ENCODE measurements at places on chromosomes 1 and 21.

DNA sequence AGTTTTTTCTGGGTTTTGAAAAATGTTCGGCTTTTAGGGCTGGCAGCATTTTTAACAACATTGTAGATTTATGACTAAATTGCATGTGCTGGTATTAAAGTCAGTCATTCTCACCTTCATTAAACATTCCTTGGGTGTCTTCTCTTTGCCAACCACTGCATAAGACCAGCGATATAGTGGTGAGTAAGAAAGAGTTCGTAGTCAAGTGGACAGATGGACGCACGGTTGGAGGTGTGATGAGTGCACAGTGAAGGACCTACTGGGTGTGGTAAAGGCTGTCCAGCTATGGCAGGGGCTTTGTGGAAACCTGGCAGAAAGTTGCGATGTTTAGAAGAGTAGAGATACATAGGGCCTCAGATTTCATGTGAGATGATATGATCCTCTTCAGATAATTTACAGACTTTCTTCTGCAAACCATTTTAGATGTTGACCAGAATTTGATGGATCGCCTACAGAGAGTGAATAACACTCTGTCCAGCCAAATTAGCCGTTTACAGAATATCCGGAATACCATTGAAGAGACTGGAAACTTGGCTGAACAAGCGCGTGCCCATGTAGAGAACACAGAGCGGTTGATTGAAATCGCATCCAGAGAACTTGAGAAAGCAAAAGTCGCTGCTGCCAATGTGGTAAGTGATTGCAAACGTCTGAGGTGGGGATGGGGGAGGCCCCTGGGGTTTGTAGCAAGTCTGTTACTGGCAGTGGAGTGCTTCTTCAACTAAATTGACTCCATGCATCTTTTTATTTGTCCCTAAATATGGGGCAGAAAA lies 56.0 kb upstream of the LAMC2 start:
- no peak for DNase-seq

DNA sequence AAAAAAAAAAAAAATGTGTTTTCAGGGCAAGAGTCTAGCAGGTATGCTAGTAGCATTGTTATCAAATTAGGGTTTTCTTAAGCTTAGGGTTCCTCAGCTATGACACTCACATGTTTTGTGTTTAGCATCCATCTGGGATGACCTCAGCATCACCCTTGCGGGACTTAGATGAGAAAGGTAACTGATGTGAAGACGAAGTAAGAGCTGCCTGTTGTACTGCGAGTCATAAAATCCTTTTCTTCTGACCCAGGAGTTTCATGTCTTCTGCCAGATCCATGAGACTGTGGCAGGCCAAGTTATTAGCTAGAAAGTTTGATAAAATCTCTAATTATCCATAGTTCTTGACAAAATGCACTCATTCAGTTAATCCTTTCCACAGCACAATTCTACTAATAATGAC lies 1251.1 kb downstream of the AMY1C start:
- no peak for DNase-seq

- no peak for DNase-seq
Observed at GRCh38 chr1:21871943-21872342, 59.9 kb downstream of the LDLRAD2 start.

DNA sequence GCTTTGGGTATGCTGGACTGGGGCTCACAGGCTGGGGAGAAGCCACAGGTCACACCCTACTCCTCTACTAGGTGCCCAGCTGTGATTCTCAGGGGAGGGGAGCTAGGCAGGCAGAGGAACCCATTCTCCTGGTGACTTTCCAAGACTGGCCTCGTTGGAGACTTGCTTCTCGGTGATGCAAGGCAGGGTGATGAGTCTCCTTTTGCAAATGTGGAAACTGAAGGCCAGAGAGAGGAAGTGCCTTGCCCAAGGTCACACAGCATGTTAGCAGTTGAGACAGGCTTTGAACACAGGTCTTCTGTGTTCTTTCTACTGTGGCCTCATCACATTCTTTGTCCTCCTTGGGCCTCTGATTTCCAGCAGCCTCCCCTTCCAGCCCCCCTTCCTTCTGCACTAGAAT lies 20.5 kb upstream of the C1QA start:
- no peak for DNase-seq

DNA sequence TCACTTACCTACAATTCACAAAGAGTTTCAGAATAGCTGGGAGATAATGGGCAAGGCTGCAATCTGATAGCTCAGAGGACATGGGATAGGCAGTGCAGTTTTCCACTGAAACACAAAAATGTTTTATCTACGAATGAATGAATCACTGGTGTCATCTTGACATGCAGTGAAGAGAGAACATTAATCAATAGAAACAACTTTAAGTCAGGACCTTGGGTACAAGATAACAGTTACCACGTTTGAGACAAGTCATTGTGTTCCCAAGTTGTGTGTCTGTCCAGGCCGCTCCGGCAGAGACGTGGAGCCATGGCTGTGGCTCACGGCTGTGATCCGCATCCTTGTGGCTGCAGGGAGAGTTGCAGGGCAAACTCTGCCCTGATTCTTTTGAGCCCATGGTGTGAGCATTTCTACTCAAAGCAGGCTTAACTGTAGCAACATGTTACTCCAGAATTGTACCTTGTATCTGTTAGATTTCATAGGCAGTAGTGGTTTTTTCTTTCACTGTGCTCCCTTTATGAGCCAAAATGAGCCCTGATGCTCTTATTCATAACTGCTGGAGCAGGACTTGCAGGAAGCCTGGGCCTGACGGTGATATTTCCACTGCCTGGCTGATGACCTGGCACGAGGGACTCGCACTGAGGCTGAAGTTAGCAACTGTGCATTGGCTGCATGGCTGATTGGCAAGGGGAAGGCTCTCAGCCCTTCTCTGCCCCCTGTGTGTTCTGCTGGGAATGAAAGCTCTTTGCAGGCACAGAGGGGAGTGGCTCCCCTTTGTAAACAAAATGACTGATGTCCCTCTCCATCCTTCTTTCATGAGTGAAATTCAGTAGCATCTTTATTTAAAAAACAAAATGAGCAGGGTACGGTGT lies 465.2 kb downstream of the AJAP1 start:
- DNase-seq = no peak

GRCh38 chr1:46401154-46401913 lies 7.2 kb downstream of the FAAH start:
- DNase-seq = no peak

GRCh38 chr1:244801246-244801645 lies 34.2 kb upstream of the COX20 start:
- DNase-seq = peak; percentile 63

- DNase-seq = no peak
Observed at GRCh38 chr1:11594222-11594621, 60.0 kb downstream of the FBXO2 start.

GRCh38 chr1:33719771-33720670 lies 143.9 kb upstream of the HMGB4 start:
- no peak for DNase-seq

- no peak for DNase-seq
Observed at GRCh38 chr1:243731301-243731891, 118.6 kb downstream of the AKT3 start.

GRCh38 chr1:199696225-199696624 lies 331.3 kb upstream of the NR5A2 start:
- DNase-seq = no peak

GRCh38 chr1:197825541-197825940 lies 50.3 kb upstream of the DENND1B start:
- DNase-seq = no peak

GRCh38 chr1:73066866-73067265 lies 784.5 kb upstream of the NEGR1 start:
- DNase-seq = no peak

DNA sequence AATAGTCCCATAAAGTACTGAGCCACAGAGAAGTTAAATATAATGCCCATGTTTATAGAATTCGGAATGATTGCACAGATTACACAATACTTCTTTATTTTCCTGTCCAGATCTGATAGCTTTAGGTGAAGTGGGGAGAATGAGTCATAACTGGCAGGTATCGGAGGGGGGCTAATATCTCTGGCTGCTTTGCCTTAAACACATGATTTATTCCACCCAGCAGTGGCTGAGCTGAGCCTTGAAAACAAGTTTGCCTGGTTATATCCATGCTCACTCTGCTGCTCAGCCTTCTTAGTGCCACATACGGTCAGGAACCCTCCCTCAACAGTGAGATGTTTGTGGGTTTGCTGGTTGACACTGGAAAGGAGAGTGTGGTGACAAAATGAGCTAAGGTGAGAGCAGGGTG lies 119.7 kb upstream of the ZNF648 start:
- no peak for DNase-seq

Measured in CD4-positive, alpha-beta T cell treated with Interleukin-12 subunit alpha and Interleukin-12 subunit beta, for 1 hour (primary cell).